ENCODE measurements at places on chromosomes 5 and 9.

GRCh38 chr5:67119010-67119409 is 77.6 kb downstream of the CD180 start:
- DNase-seq = no peak

GRCh38 chr5:126280846-126281245 is 142.4 kb upstream of the GRAMD2B start:
- no peak for DNase-seq

DNA sequence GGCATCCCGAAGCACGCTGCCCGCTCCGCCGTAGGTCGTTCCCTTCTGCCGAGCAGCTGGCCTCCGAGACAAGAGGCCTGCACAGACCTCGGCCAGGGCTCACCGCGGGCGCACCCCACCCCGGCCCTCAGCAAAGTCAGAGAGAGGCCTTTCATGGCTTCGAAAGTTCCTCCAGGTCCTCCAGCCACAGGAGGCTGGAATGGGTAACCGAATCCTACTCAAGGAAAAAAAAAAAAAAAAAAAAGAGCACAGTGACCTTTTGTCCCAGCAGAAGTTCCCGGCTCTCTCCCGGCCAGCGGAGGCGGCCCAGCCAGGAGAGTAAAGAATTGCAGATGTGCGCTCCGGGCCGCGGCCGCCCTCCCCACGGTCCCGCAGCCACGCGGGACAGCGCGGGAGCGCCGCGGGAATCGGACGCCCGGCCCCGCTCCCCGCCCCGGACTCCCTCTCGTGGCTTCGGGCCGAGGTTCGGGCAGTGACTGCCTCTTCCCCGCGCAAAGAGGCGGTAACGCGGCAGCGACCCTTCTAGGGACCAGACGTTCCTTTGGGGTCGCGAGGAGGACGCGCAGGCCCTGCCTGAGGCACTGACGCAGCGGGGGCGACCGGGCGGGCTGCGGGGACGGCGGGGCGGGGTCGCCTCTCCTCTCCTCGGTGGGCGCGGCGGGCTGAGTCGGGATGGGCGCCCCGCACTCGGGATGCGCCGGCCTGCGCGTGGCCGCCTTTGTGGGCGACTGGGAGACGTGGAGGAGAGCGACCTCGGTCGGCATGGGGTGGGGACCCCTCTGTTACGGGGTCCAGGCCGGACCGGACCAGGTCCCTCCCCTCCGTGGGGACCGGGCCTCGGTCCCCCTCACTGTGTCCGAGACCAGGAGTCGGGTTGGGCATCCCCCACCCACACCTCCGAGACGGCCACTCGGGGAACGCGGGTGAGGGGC is 754 bp downstream of the GFPT2 start:
- DNase-seq = no peak

GRCh38 chr5:6961837-6962635 is 248.8 kb downstream of the TENT4A start:
- no peak for DNase-seq

- no peak for DNase-seq
These were observed 186.1 kb downstream of the C9orf152 start for GRCh38 chr9:110021891-110022290.

Data from activated CD4-positive, CD25-positive, alpha-beta regulatory T cell treated with anti-CD3 and anti-CD28 coated beads, Interleukin-2, amount 50 U/mL, for 72 hours (primary cell).